Peyer's patch (tissue), 4 donors: ENCODE measurements at places on chromosomes 2 and 18.

GRCh38 chr2:101330253-101330933 is 21.9 kb upstream of the RNF149 start:
- DNase-seq: no peak

- DNase-seq: no peak
Observed at GRCh38 chr2:30678410-30679137, 128.7 kb downstream of the CAPN13 start.

- DNase-seq: no peak
Observed at GRCh38 chr2:189933911-189934399, 128.6 kb downstream of the MSTN start.

DNA sequence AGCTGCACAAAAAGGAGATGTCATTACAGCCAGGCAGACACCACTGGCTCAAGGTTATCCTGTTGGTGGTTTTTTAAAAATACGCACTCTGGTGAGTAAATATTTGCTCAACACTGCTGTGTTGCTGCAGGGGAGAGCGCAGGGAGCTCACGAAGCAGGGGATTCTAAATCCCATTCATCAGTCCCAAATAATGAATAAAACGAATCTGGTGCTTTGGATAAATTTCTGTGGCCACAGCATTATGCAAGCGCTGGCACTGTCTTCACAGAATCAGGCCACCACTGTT is 256.2 kb downstream of the HDAC4 start:
- DNase-seq: no peak

DNA sequence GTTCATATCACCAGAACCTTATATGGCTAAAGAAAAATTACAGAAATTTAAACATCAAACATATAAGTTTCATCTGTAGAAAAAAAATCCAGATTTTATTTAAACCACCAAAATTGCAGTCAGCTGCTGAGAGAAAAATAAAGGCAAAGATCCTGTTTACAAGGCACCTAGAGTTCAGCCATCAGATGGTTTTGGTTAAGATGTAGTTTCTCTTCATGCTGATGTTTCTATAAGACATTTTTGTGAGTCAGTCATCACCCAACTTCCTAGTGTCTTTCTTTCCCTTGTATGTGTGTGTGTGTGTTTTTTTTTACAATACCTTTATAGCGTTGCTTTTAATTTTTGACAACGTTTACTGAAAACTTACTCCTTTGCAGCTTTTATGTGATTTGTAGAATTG is 26.1 kb upstream of the MMADHC start:
- no peak for DNase-seq

GRCh38 chr2:205772983-205773382 is 90.7 kb downstream of the NRP2 start:
- DNase-seq: no peak

- DNase-seq: no peak
Observed at GRCh38 chr2:107635883-107636282, 190.8 kb upstream of the RGPD4 start.

DNA sequence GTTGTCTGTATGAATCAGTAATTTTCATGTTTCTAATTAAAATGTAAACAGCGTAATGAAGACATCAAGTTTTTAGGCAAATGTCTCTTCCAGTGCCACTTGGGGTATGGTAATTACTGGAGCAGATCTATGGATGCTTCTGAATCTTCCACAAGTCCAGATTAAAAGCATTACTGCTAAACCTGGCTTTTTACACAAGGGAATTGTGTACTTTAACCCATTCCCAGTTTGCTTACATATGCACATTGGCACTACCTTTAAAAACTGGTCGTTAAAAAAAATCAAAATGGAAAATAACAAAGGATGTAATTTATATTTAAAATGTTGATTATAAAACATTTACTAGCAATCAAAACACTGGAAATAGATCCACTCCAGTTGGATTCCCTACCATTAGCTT is 19.7 kb downstream of the FIGN start:
- no peak for DNase-seq

GRCh38 chr2:68050353-68050752 is 12.5 kb downstream of the C1D start:
- DNase-seq: no peak
